Effector memory CD8-positive, alpha-beta T cell (primary cell): ENCODE measurements at places on chromosomes 2 and 18.

DNA sequence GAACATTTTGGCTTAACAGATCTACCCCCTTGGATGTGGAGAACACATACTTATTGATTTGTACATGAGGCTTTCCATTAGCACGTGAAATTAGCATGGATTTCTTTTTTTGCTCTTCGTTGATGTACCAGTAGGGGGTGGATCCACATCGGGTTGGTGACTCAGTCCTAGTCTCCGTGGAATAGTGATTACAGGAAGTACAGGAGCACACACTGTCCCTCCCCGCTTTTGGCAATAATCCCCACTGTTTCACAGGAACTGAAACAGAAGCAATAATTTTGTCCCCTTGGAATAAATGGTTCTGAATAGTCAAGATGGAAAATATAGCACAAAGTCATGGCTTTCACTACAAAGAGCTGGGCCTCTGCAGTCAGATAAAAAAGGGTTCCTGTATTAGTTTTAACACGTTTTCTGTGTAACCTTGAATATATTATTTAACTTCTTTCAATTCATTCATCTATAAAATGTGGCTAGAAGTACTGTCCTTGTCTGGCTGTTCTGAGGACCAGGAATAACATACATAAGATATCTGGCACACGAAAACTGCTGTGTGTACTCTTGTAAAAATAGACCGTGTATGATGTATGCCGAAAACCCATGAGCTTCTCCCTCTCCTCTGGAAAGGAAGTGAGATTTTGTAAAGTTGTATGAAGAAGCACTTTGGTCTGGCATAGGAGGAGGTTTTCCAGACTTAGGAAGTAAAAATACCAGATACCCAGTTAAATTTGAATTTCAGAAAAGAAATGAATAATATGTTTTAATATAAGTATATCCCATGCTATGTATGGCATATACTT lies 229.2 kb downstream of the GALR1 start:
- no peak for DNase-seq

- DNase-seq = no peak
Observed at GRCh38 chr2:63827749-63828148, 13.9 kb upstream of the UGP2 start.

DNA sequence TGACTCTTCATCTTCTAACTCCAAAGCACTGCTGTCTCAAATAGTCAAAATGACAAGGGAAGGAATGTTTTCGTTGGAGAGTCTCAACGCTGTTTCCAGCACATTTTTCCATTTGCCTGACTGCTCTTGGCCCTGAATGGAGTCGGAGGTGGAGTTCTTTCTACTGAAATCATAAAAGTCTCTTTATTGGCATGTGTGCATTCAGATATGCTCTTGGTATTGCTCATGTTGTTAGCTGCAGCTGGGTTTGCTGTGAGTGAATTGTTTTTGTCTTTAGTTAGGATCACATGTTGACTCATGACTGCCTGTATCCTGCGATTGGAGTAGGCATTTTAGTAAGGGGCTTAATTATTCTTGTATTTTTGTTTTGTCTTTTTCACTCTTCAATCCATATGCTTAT lies 16.8 kb downstream of the TMEM17 start:
- DNase-seq = no peak

DNA sequence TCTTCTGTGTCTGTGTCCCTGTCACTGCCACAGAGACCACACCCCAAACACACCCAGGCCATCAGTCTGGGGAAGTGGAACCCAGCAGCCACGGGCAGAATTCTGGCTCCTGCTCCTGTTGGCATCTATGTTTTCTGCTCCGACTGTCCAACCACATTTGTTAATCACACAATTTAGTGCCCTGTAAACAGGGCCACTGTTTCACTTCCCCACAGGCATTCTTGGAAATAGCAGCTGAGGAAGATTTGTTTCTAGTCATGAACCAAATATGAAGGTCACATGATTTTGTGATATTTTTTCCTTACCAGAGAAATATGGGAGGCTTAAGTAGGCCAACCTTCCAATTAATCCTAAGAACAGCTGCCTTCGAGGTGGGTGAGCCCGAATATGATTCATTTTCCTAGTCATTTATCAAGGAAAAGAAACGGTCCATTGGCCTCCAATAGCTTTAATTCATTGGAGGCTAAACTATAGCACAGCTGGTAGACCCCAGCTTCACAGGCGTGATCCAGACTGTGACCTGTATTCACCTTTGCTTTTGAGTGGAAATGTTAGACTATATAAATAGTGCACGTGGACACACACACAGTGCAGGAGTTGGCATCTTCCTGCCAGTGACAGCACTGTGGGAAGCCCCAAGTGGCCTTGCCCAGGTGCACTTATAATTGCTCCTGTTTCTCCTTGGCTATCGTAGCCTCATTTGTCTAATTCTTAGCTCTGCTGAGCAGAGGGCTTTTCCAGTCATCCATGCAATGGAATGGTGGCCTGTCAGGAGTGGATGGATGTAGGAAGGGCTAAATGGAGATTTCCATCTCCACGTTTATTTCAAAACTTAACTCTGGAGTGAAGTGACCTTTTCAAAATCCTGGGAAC lies 267.9 kb downstream of the LPIN1 start:
- no peak for DNase-seq

- no peak for DNase-seq
Observed at GRCh38 chr2:74515271-74515980, 1.2 kb downstream of the TLX2 start.

DNA sequence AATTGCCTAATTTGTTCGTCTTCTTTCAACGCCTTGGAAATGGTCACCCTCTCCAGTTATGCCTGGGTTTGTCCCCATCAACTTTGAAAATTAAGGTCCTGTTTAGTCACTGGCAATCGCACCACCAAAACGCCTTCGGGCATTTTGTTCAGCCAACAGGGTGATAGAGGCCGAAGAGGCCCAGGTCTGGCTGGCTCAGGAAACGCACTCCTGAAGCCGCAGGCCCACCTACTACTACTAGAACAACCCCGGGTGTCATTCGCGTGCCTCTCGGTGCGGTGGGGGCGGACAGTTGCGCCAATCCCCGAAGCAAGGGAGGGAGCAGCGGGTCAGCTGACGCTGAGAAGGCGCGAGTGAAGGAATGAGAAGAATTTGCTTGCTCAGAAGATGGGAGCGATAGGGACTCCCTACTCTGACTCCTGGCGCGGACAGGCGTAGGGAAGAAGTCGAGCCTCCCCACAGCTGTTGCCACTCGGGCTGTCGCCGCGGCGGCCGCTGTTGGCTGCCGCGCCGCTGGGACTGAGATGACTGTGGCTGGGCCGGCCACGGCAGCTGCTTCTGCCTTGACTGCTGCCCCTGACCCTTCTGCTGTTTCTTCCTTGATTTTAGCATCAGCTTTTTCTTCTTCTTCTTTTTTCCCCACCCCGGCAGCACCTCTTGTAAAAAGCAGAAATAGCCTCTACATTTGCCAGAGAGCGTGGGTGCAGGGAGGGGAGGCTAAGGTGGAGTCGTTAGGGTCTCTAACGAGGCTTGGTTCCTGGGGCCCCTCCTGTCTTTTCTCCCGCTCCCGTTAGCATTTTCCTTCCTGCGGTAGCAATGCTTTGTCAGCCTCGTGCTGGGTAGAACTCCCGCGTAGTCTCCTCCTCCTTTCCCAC lies 387.6 kb downstream of the FIGN start:
- no peak for DNase-seq

DNA sequence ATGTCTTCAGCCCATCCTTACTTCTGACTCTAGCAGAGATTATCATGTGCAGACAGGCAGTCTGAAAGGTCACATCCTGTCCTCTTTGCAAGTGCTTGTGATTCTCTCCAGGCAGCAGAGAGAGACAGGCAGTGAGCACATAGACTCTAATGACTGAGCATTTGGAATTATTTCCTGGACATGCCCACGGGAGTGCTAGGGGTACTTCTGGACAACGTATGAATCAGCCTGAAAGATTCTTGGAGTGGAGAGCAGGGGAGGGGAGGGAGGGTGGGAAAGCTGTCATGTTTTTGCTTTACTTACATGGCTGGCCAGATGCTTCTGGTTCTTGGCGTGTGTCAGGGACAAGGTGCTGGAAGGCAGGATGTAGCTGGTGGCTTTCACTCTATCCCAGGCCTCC lies 150.6 kb downstream of the RIF1 start:
- DNase-seq = no peak

DNA sequence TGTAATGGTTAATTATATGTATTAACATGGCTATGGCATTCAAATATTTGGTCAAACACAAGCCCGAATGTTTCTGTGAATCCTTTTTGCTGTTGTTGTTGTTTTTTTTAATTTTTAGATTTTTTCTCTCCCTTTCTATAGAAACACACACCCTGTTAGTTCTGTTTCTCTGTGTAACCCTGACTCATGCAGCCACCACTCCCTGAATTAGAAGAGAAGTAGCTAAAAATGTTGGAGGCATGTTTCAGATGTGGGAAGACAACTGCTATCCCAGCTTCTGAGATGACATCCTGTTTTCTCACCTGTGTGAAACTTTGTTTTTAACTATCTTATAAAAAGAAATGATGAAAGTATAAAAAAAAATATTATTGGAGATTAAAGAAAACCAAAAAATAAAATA lies 219.6 kb upstream of the RGPD4 start:
- DNase-seq = no peak
